ENCODE measurements at places on chromosomes 1 and 21.

DNA sequence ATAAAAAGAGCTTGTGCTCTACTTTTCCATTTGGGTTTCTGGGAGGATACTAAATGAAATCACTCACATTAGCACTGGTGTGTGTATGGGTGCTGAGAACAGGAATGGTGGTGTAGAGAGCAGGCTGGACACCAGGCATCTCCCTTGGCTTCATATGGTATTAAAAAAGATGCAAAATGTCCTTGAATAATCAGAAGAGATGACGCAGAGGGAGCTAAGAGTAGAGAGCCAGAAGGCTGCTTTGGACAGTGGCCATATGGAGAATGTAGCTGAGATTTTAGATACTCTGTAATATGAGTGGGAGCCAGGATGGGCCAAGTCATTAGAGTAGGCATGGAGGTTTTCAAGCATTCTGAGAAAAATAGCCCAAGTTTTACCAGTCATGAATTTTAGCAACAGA, 112.3 kb upstream of the ZRANB2 start:
- DNase-seq: no peak

DNA sequence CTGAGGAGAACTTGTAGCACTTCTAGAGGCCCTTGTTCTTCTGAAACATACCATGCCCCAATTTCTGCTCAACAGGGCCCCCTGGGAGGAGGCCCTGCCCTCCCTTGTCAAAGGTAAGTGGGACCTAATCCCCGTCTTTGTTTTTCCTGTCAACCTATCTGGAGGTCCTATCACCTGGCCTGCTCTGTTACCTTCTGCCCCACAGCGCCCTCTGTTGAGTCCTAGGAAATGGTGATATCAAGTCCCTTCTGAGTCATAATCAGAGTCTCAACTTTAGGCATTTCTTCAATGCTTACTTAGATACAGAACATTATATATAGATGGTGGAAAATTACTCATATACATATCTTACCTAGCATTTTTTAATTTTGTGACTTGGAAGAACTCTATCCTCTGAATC, 28.2 kb upstream of the FCRL4 start:
- DNase-seq: no peak

DNA sequence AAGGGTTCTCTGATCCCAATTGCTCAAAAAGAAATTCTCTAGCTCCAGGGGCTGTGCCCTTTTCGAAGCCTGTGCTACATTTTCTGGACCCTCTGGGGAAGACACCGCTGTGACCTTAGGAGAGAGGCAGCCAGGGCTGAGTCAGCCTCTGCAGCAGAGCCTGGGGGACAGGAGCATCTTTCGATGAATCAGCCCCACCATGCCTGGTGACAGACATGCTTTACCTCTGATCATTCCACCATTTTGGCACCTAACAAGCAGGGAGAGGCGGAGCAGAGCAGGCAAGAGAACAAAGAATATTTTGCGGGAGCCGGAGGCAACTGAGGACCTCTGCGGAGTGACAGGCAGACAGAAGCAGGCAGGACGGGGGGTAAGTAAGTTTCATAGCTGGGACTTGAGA, 84.9 kb downstream of the VWA5B1 start:
- no peak for DNase-seq

DNA sequence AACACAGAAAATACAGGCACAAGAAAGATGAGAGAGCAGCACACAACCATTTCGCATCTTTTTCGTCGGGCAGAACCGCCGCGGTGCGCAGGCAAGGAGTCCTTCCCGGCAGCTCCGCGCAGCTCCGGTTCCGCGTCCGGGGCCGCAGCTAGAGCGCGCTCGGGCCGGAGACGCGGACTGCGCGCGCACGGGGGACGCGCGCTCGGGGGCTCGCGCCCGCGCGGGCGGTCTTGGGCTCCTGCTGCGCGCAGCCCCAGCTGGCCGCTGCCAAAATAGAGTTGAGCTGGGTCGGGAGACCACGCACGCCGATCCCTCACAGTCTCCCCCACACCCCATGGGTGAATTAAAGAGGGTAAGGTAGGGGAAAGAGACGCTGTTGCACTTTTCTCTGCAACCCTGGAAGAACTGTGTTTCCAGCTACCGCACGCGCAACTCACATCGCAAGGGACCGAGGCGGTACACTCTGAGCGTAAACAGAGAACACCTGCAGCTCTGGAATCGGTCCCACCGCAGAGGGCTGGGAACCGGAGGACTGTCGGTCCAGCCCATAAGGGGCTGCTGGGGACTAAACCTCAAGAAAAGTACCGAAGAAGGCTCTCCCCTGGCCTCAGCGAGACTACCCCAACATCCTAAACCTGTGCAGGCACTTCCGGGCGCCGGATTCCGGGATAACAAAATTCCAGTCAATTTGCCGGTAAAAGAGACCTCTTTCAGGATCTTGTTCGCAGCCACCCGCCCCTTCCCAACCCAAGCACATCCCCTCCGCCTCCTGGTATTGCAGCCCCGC, 1.7 kb downstream of the NR5A2 start:
- no peak for DNase-seq

DNA sequence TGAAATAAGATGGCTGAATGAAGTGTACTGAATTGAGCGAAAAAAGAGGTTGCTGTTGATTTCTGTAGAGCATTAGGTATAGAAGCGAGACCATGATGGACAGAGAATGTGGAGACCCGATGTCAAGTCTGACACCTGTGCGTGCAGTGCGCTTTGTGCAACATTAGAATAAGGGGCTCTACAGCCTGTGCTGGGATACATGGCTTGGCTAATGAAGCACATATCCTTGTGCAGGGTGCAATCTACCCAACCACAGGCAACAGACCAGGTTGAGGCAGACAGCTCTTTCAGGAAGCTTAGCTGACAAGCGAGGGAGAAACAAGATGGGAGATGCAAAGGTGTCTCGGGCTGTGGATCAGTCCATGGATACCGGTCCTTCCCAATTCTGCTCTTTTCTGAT, 18.9 kb downstream of the GPA33 start:
- no peak for DNase-seq

DNA sequence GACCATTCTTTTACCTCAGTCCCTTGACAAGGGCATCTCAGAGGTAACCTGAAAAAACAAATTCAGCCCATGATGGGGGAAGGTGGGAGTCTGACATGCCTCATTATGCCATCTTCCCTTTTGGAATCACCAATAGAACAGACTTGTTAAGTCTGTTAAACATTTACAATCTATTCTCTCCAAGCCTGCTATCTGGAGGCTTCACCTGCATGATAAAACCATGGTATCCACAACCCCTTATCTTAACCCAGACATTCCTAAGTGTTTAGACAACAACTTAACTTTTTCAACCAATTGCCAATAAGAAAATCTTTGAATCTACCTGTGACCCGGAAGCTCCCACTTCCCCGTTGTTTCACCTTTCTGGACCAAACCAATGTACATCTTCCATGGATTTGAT, 233.0 kb upstream of the CACYBP start:
- no peak for DNase-seq

DNA sequence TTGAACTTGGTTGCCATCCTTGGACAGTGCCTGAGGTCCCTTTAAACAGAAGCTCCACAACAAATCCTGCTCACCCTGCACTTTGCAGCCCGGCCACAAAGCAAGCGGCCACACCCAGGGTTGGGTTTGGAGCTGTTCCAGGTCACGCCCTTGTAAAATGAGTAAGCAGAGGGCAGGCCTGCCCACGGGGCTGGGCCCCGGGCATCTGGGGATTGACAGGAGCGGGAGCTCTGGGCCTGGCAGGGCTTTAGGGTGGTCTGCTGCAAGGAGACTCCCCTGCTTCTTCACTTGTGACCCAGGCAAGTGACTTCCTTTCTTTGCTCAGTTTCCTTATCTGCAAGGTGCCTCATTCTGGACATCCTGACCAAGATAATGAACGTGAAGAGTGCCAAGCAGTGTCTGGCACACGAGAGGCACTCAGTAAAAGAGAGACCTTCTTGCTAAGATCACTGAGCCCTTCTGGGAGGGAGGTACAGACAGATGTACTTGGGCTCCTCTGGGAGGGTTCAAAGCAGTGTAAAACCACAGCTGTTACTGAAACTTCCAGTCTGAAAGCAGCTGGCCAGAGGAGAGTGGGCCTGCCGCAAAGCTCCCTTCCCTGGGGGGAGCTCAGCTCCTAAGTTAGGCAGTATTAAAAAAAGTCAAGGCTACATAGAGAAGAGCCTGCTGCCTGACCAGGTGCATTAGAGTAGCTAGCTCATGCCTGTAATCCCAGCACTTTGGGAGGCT, 2.6 kb downstream of the E2F2 start:
- DNase-seq: peak; percentile 47

DNA sequence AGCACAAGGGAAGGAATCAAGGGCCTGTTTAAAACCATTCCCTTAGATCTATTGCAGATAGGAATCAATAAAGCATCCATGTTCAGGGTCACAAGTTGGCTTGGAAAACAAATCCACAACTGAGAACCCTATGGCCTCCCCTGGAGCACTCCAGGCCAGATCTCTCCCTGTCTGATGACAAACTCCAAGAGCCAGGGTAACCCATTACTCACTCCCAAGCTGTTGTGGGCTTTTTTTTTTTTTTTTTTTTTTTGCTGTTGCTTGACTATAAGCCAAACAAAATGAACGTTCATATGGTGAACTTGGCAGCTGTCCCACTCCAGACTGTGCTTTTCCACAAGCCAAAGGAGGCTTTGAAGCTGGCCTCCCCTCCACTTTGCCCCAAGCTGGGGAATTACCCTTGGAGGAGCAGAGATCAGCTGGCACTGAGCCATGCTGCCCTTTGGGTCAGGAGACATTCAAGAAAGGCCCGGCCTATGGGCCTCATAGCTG, 35.7 kb upstream of the VAV3 start:
- DNase-seq: no peak

- no peak for DNase-seq
These were observed 44.6 kb downstream of the UBE2U start for GRCh38 chr1:64248065-64248464.

DNA sequence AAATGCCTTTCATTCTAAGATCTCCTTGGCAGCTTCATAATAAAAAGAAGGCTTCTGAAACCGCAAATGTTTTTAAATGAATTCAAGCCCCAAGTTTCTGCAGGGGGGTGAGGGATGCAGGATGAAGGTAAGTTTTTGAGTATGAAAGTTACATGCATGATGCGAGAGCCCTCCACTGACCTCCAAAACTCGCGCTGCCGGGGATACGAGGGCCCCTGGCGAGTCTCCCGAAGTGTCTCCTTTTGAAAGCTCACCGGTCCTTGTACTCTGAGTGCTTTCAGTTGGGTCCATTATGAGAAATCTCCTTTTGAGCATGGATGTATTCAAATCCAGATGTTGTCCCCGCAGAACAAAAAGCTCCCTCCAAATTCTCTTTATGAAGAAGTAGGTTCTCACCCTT, 18.9 kb upstream of the ZC3H12A start:
- DNase-seq: no peak

All from activated CD4-positive, CD25-positive, alpha-beta regulatory T cell treated with anti-CD3 and anti-CD28 coated beads, Interleukin-2, amount 50 U/mL, for 16 hours (primary cell).